ENCODE measurements at places on chromosomes 7 and 10.

GRCh38 chr10:129780901-129781795 lies 182.9 kb downstream of the EBF3 start:
- DNase-seq = no peak

DNA sequence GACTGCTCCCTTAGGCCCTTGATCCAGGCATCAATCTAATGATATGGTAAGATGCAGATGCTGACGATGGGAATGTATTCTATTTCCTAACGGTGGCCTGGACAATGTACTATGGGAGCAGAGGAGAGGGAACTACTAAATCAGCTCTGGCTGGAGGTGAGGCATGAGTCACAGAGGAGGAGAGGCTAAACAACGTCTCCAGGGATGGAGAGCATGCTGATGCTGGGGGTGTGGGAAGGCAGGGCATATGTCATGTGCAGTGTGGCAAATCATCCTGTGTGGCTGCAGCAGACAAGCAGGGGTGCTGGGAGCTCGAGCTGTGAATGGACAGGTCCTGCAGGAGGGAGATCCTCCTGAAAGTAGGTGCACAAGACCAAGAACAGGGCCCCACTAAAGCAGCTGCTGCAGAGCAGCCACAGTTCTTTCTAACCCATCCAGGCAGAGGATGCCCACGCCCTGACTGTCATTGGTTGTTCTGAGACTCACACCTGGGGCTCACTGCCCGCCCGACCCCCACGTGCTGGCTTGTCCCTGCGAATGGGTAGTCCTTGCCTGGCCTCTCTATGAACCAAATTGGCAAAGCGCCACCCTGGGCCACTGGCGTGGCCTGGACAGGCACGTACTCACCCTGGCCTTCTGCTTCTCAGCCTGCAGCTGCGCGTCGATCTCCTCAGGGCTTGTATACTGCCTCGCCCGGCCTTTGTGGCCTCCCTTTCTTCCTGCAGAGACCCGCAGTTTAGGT lies 4.0 kb downstream of the PDAP1 start:
- no peak for DNase-seq

DNA sequence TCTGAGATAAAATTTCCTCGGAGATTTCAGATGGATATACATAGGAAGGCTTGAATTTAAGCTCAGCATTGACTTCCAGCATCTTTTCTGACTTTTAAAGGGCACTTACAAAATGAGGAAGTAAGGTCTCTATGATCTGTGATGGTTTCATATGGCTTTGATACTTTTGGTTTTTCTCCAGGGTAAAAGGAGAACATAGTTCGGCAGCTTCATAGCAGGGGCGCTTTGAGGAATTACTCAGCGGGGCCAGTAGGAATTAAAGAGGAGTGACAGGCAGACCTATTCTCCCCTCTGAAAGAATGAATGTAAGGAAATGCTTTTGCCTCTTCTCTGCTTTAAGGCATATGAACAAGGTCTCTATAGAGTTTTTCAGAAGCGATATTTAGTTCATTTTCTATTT lies 80.0 kb upstream of the PCDH15 start:
- DNase-seq = no peak

DNA sequence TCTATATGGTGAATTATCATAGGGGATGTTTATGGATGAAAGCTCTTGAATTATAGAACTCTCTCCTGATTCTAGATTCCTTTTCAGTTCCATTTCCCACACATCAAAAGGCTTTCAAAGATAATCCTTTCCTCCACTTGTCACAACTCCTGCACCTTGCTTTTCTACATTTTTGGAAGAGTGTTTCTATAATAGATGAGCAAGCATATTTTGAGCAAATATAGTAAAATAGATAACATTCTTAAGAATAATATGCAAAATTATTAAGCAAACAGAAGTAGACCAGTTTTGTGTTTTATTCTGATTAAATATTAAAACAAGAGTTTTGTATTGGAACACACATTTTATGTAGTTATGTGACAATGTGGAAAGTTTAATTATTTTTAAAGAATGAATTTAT lies 340.7 kb downstream of the EXOC4 start:
- DNase-seq = no peak

GRCh38 chr7:30837581-30837980 lies 66.4 kb downstream of the MINDY4 start:
- DNase-seq = no peak
